Lower leg skin (tissue), 4 donors: ENCODE measurements at places on chromosomes 7 and 10. TPM values are rescaled to one million over a fixed set of nuclear protein-coding genes. Genes with fewer than 3 reads are reported as not detected.
A peak's percentile ranks its signal among the peaks of the same experiment; 100 is the strongest.

- no peak for DNase-seq
These were observed 116.5 kb upstream of the PRPS1L1 start for GRCh38 chr7:18144166-18144565.

- no peak for DNase-seq
These were observed 76.0 kb upstream of the AGBL3 start for GRCh38 chr7:134910214-134910890.

MDFIC gene
- total RNA-seq, result 27.0 TPM

DNA sequence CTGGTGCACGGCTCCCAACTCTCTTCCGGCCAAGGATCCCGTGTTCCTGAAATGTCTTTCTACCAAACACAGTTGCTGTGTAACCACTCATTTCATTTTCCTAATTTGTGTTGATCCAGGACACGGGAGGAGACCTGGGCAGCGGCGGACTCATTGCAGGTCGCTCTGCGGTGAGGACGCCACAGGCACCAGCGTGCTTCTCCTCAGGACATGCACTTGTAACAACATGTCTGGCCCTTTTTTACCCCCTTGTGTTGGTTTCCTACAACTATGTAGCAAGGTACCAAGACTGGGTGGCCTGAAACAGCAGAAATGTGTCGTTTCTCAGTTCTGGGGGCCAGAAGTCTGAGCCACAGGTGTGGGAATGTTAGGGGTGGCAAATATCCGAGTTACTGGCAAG lies 18.2 kb downstream of the CALML5 start:
- no peak for DNase-seq

DNA sequence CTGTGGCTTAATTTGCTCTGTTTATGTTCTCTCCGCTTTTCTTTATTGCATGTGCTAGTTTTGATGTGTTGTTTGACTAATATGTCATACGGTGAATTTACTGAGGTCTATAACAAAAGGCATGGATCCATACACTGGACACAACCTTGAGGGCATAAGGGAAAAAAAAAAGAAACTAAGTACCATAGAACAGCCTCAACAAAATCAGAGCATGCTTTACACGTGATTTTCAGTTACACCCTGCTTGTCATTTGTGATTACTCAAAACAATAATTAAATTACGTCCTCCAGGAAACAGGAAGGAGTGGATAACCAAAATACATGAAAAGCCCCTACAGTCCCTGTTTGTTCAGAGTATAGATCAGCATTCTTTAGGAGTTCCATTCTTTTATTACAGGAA lies 150.5 kb downstream of the CRPPA start:
- DNase-seq, result no peak

SLC26A4 gene
- 0.17 TPM for total RNA-seq

NOS3 gene
- total RNA-seq, result 4.0 TPM

- no peak for DNase-seq
These were observed 56.0 kb downstream of the TAX1BP1 start for GRCh38 chr7:27795977-27796376.

- no peak for DNase-seq
These were observed 812.2 kb downstream of the GRM8 start for GRCh38 chr7:126440542-126440941.

- DNase-seq, result no peak
These were observed 26.4 kb downstream of the CHST15 start for GRCh38 chr10:124066781-124067714.

- DNase-seq, result no peak
These were observed 55.7 kb upstream of the RELN start for GRCh38 chr7:104045183-104045582.

DNA sequence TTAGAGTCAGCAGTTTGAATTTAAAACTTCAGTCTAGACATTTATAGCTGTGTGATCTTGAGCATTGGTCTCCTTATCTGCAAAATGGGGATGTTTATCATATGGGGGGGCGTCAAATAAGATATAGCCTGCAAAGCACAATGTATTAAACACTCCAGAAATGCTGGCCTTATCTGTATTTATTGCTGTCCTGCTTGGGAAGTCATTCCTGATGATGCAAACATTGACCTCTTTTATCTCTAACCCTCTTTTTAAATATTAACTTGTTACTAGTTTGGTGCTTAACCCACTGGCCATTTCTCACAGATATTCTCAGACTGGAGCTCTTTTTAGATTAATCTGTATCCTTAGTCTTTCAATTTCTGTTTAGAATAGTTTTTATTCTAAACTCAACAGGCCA lies 13.2 kb downstream of the MRPS33 start:
- DNase-seq, result no peak

NACAD gene
- total RNA-seq, result 1.8 TPM

DNA sequence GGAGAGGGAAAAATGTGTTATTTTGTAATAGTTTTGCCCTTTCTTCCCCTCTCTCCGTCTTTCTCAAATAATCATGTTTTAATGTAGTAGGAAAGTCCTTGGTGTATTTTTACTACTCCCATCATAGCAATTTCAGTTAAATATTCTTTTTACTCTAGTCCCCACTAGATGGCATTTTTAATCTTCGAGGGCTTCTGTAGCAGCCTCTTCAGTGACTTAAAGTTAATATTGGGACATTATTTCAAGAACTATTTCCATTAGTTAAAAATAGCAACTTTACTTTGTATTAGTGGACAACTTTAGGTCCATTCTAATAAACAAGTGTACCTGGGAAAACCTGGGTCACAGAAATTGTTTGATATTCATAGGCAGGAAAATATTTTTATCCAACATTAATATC lies 23.0 kb downstream of the EDRF1 start:
- DNase-seq, result no peak

GRCh38 chr7:7212612-7213011 lies 30.3 kb downstream of the C1GALT1 start:
- DNase-seq, result no peak

GSTO2 gene
- total RNA-seq, result 23.2 TPM

GRCh38 chr10:23047201-23048050 lies 48.0 kb upstream of the MSRB2 start:
- DNase-seq, result no peak

DNA sequence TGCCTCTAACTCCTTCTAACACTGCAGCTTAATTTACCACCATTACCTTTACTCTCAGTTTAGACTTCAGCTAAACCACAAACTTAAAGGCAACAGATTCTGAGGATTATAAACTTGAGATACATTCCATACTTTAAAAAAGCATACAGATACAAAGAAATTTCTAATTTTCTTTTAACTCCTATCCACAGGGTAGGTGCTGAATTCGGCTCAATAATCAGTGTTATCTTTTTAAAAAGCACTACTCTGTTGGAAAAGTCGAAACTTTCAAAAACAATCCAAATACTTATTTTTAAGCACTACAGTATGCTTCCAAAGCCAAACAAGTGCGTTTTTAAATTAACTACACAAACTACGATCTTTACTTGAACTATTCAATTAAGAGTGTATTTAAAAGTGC lies 1.0 kb downstream of the SMNDC1 start:
- no peak for DNase-seq

GRCh38 chr10:115774721-115775120 lies 498.3 kb downstream of the GFRA1 start:
- no peak for DNase-seq

- peak; percentile 28 for DNase-seq
These were observed 103.6 kb downstream of the MKLN1 start for GRCh38 chr7:131431289-131431688.

DNA sequence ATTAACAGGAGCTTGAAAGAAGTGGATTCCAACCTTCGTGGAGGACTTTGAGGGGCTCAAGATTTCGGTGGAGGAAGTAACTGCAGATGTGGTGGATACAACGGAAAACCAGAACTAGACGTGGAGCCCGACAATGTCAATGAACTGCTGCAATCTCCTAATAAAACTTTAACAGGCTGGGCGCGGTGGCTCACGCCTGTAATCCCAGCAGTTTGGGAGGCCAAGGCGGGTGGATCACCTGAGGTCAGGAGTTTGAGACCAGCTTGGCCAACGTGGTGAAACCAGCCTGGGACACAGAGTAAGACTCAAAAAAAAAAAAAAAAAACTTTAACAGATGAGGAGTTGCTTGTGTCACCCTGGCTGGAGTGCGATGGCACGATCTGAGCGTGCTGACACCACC lies 477.8 kb upstream of the MKI67 start:
- DNase-seq, result no peak

DNA sequence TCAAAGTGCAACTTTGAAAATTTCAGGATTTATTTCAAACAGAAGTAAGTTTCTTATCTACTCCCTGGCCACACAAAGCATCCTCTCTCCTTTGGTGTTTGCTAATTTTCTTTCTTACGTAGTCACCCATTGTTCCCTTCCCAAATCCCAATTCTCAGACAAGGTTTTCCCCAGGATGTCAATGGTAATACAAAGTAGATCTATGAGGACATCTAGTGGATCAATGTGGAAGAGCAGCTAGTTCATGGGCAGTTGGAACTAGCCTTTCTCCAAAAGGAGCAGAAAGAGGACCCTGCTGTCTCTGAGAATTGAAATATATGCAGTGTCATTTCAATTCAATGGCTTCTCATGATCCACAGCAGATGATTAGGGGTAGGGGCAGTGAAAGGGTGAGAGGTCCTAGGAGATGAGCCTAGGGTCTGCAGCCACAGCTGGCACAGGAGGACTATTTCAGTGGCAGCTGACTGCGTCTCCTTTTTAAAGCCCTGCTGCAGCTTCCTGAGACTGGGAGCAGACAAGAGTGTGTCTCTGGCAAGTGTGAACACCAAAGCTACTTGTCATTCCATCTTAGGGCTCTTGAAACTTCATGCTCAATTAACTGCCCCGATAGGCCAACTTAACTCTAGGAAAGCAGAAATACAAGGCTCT lies 632.6 kb downstream of the KCNMA1 start:
- peak; percentile 53 for DNase-seq

DNA sequence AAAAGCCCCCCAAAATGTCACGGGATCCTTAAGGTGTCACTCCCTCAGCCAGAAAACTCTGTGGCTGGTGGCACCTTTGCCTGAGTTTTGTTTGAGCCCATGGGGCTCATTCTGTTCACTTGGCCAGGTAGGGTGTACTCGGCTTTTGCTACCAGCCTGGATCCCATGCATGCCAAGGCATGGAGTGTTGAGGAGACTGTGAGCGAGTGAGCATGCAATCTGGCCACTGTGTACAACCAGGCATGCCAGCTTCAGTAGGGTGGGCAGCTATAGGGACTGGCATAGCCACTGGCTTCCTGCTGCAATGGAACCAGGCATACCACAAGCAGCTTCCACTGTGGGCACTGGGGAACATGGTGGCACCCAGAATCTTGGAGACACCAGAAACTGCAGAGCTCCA lies 436.0 kb upstream of the GRM3 start:
- DNase-seq, result no peak

GRCh38 chr10:21530168-21530567 lies 3.9 kb upstream of the MLLT10 start:
- DNase-seq, result no peak

DNA sequence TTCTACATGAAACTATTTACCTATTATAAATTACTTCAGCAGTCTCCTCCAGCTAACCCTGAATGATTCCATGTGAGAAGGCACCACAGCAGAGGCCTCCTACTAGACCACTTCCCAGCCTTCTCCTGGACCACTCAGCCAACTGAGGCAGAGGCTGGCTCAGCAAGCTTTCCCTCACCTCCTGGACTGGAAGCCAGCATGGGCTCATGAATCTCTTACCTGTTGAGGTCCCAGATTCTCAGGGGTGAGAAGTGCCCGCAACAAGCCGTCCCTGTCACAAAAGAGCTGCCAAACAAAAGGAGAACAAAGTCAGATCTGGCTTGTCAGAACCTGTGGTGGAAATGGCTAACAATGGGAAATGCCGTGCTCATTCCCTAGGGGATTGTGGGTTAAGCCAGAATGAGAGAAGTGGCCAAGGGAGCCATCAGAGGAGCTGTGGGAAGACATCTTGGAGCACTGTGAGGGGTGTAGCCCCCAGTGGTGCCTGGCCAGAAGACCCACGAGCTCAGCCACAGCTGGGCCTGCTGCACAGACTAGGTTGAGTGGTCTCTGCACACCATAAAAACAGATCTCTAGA lies 36.5 kb downstream of the DPCD start:
- no peak for DNase-seq

- DNase-seq, result peak; percentile 15
These were observed 352.0 kb downstream of the PCLO start for GRCh38 chr7:82810558-82811259.

DNA sequence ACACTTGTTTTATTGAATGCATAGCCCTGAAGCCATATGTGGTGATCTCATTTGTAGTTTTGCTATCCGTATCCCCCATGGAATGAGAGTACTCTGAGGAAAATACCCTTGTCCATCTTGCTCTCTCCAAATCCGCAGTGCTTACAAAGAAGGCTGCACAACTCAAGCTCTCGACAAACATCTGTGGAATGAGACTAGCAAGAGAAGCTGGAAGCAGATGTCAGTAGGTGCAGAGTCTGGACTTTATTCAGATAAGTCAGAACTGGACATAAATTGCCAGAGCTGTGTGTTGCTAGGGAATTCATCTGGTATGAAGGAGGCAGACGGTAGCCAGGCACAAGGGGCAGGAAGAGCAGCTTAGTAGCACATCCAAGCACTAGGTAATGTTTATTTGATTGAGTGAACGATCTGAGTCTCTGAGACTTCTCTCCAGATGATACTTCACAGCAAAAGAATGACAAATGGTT lies 1046.2 kb downstream of the XPNPEP1 start:
- DNase-seq, result no peak

DNA sequence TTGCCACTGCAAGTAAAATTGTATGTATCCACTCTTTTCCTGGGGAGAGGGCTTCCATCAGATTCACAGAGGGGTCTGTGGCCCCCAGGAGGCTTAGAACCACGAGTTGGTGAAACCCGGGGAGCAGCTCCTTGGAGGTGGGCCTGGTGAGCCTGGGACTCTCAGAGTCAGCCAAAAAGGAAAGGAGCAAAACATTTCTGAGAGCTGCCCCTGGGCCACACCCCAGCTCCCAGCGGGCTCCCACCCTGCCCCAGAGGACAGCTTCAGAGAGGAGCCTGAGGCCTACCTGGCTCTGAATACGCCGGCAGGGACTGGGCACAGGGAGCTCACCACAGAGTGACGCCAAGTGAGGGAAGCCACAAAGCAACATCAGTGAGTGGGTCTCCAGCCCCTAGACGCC lies 56.9 kb downstream of the SH3PXD2A start:
- DNase-seq, result no peak

DNA sequence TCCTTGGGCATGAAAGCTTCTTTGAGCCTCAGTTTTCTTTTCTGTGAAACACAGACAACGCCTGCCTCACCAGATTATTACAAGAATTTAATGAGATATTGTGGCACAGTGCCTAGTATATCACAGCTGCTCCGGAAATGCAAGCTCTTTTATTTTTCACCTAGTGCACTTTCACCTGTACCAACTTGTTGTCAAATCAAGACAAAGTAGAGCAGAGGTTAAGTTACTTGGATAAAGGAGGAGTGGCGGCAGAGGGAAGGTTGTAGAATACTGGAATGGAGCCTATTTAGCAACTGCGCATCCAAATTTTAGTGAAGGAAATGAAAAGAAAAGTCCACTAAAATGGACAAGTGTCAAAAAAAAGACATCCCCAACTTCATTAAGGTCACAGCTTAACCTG lies 54.9 kb upstream of the RHOBTB1 start:
- DNase-seq, result no peak

H2BK1 gene
- not detected for total RNA-seq

DNA sequence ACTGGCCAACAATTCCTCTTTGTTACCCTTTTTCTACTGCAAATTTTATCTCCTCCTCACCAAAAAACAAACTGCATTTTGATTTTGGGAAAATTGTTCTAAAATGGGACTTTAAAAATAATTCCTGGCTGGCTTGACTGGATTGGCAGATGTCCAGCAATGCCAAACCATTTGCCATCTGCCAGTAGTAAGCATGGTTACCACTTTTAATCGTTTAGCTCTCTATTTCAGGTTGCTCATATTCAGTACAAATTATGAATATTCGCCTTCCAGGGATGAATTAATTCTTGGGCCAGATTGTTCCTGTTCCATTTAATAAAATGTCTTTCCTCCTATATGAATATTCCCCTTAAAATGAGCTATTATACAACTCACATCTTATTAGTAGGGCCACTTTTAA lies 35.7 kb downstream of the SMNDC1 start:
- no peak for DNase-seq

ERVW-1 gene
- not detected for total RNA-seq
